Activated CD8-positive, alpha-beta memory T cell treated with anti-CD3 and anti-CD28 coated beads, Interleukin-2, amount 50 U/mL, for 4 hours (primary cell): ENCODE measurements at places on chromosomes 2 and 18.

DNA sequence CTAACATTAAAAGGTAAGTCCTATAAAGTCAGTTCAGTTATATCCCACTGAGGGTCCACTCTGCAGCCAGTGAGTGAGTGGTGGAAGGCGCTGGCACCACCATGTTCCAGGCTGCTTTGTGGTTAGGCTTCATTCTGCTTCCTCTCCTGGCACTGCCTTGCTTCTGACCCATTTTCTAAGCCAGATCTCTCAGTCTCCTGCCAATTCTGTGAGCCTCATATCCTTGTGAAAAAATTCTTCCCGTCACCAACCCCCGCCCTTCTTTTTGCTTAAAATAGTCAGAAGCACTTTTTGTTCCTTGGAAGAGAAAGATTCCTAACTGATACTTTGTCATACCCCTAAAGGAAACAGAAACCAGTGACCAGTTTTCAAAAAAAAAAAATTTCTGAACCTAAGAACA is 139.8 kb upstream of the NCK2 start:
- DNase-seq, result no peak

DNA sequence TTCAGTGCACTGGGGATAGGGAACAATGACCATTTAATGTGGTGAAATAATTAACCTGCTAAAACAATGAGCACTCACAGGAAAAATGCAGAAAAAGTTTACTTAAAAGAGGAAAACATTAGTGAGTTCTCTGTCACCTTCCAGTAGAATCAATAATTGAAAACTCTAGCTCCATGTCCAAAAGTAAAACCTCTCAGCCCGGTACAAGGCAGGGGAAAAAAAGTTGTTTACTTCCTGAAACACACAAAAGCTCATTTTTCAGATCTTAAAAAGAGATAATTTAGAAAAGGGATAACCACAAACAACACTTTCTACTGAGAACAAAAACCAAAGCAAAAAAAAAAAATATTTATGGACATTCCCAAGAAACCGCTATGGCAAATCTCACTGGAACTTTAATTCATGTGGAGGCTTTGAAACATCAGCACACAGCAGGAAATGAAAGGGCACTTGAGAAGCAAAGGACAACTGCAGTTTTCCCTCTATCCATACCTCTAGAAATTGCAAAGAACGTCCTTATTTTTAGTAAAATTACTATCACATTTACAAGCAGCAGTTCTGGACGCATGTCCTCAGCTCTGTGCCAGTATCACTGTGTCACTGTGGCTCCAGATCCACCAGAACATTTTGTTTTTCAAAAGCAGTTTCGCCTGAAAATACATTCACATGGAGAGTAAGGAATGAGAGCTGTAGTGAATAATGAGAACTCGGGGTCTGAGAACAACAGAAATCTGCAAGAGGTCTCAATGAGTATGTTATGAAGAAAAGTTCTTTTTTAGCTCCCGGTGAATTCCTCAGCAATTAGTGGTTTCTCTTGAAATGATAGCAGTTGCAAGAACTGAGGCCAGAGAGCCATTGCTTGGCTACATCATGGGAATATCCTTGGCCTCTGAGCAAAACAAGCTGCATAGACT is 44.7 kb upstream of the DNAH7 start:
- no peak for DNase-seq

DNA sequence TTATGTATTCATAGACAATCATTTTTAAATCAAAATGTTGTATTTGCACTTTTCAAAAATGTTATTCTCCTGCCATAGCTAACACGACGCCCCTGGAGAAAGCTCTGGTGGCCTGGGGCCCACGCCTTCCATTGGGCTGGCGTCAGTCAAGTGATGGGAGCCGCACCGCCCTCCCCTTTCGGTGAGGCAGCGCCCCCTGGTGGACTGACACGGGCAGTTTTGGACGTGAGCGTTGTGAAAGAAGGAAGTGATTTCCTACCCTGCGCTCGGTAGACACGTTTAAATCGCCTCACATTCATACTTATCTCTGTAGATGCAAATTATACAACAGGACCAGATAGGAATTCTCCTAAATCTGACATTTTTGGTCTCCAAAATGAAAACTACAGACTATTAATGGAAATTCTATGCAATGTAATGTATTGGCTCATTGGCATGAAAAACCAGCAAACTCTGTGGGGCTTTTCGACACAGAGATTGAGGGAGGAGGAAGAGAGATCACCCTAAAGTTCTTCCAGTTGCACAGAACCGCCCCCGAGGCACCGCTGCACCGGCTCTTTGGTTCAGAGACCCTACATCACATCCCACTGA is 326.2 kb upstream of the SOX11 start:
- no peak for DNase-seq

DNA sequence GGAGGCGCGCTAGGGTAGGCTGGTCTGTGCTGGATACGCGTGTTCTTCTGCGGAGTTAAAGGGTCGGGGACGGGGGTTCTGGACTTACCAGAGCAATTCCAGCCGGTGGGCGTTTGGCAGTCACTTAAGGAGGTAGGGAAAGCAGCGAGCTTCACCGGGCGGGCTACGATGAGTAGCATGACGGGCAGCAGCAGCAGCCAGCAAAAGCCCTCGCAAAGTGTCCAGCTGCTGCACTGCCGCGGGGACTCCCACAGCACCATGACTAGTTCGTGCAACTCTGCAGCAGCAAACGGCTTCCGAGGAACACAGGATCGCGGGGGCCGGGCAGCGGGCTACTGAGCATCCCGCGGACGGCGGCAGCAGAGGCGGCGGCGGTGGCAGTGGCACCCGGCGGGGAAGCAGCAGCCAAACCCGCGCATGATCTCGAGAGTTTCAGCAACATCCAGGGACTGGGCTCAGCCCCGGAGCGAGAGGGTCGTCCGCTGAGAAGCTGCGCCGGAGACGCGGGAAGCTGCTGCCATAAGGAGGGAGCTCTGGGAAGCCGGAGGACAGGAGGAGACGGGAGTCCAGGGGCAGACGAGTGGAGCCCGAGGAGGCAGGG is 368 bp downstream of the TMEFF2 start:
- DNase-seq, result no peak

DNA sequence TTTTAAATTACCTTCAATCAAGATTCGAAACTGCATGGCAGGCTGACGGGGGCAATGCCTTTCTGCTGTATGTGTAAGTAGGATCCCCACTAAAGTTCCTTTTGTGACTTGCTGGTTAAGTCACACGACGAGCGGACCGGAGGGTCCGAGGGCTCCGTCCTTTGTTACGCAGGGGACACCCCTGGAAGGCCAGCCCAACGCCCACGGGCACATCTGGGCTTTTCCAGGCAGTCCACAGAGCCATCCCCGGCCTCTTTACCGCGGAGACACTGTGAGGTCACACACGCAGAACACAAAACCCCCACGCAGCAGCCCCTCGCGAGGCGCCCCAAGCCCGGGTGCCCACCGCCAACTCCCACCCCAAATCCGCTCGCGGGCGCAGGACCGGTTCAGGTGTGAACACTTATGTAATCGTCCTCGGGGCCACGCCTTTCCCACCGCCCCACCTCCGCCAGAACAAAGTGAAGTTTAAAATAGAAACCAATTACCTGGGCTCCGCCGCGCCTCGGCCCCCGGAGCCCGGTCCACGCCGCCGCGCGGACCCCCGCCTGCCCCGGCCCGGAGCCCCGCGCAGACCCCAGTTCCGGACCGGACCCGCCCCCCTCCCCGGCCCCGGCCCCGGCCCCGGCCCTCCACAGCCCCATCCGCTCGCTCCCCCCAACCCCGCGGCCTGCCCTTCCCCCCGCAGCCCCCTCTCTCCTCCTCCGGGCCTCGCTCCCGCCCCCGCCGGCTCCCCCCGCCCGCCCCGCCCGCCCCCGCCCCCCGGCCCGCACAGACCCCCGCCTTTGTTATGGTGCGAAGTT is 4.2 kb downstream of the ZNF516 start:
- DNase-seq, result peak; percentile 63

GRCh38 chr2:130787841-130788240 is 32.5 kb downstream of the AMER3 start:
- no peak for DNase-seq

DNA sequence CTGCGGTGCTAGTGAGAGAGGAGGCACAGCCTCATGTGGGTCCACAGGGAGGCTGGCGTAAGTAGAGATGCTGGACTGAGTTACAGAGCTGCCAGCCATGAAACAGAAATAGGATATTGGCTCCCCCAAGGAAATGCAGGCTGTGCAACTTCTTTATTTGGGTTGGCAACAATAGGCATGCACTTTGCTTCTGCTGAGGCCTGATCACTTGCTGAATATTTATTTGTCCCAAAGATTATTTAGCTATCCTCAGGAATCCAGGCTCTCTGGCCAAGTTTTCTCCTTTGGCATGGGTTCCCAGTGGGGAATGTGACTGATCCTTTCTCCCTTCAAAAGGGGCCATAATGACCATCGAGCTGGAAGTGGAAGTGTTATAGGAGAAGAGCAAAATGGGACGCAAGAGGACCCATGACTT is 60.0 kb downstream of the MAPK4 start:
- DNase-seq, result no peak

DNA sequence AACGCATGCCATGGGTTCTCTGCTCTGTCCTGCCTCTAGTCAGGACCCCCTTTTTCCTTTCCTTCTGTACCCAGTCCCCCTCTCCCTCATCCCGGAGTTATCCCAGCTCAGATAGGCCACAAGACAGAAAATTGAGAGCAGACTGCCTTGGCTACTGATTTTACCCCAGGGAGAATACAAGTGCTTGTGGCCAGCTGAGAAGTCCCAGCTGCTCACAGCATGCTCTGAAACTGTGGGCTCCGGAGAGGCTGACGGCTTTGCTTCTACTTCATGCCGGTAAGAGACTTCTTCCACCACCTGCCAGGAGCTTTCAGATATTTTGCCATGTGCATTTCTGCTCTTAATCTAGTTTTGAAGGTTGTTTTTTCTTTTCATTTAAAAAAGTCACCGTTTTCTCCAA is 20.0 kb upstream of the SIX2 start:
- no peak for DNase-seq

DNA sequence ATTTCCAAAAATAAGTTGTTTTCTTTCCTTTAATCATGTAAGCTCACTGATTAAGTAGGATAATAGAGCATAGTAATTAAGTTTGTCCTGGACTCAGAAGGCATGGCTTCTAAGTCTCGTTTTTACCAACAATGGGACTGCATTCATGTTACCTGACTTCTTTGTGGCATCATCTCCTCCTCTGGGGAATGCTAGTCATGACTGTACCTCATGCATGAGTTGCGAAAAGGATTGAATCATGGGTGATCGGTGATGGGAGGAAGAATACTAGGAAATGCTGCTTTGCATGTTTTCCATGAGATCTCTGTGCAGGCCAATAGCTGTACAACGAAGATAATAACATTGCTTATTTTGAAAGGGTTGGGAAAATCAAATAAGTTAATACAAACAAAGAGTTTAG is 981.6 kb downstream of the CNTNAP5 start:
- no peak for DNase-seq
